ENCODE measurements at places on chromosomes 3 and 15.

DNA sequence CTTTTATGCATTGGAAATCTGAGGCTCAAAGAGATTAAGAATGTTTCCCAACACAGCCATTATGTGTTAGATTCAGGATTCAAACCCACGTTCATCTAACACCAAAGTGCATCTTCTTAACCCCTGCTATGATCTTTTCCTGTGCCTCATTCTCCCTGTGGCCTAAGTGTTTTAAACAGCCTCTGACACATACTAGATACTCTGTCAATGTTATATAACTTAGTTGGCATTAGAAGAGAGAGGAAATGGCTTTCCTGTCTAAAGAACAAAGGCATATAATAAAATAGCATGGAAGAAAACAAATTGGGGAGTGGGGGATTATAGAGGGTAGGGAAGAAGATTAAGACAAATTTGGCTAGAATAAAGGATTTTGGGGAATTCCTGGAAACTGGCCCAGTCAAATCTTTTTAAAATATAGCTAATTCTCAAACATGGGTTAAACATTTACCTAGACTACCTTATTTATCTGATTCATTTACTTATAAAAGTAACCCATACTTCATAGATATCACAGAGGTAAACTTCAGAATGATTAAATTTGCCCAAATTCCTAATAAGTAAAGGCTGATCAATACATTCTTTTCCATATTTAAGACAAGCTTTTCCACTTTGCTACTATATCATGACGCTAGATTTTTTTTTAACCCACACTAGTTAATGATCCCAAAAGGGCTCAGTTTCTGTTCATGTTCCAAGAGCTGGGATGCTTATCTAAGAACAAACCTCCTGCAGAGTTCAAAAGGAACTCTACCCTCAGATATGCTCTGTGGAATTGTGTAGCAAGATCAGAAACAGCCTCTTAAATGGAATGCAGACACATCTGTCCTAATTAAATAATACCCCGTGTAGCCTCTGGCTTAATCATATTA, 122.9 kb upstream of the PTPRG start:
- DNase-seq, result no peak

GRCh38 chr3:197807969-197808587, 17.0 kb downstream of the LRCH3 start:
- no peak for DNase-seq

DNA sequence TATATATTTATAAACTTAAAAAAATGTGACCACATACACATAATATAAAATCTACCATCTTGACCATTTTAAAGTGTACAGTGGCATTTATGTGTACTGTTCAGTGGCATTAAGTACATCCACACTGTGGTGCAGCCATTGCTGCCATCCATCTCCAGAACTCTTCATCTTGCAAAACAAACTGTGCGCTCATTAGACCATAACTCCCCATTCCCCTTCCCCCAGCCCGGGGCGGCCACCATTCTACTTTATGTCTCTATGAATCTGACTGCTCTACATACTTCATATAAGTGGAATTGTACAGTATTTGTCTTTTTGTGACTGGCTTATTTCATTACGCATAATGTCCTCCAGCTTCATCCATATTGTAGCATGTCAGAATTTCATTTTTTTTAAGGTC, 47.8 kb downstream of the CTXND1 start:
- DNase-seq, result no peak

- DNase-seq, result no peak
Measured at GRCh38 chr15:88204584-88204983, 52.0 kb downstream of the NTRK3 start.

DNA sequence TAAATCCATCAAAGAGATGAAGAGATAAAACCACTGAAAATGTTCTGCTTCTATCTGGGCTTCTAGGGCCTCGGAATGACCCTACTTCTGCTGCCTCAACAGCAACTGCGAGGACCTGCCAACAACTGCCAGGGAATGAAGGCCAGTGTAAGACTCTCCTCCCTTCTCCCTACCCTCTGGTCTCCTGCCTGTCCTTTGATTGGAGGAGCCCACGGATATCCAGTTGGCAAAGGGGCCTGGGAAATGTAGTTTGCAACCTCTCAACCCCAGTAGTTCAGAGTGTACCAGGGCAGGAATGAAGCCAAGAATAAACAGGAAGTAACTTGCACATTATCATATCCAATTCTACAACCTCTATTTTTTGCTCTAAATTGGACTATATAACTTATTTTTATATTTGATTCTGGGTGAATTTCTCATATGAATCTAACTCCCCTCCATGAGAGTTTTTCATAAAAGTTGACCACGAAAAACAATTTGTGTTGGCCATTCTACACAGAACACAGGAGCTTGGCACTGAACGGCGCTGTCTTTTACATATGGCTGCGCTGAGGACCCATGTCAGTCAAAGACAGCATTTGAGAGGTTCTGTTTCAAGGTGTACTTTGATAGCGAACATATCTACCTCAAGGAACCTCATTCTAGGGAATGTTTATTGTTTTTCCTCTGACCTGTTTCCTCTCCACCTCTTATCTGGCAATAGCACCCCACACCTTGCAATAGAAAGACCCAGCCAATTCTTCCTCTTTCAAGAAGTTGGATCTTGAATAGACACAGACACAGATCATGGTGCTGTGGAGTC, 91.1 kb upstream of the RNF7 start:
- DNase-seq, result no peak

- DNase-seq, result no peak
Measured at GRCh38 chr3:183027276-183027675, 46.9 kb upstream of the DCUN1D1 start.

DNA sequence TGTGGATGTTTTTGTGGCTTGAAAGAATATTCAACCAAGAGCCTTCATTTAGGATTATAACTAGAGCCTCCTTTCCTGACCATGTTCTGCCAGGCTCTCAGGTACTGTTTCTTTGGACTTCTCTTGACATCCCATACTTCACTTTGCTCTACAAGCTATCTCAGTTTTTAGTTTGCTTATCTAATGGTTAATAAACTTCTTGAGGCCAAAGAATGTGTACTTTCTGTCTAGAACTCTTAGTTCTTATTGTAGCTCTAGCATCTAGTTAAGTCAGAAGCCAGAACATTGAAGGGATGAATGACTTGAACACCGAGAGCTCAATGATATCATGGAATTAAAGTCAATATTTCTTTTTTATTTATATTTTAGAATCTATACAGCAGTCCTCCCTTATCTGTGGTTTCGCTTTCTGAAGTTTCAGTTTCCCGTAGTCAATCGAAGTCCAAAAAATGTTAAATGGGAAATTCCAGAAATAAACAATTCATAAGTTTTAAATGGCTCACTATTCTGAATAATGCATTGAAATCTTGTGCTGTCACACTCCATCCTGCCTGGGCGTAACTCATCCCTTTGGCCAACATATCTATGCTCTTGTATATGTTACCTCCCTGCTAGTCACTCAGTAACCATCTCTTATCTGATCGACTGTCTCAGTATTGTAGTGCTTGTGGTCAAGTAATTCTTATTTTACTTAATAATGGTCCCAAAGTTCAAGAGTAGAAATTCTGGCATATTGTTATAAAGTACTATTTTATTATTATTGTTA, 368.6 kb upstream of the RBMS3 start:
- no peak for DNase-seq

Measured in stimulated activated CD4-positive, alpha-beta T cell treated with anti-CD3 and anti-CD28 coated beads, TNF-alpha, amount 100 ng/mL, for 48 hours (primary cell).